Left lung (tissue), 14 donors: ENCODE measurements at places on chromosomes 12 and 14.
A peak's percentile ranks its signal among the peaks of the same experiment; 100 is the strongest.

- H3K27ac ChIP-seq = peak overlapping the region; percentile 87
- H3K4me3 ChIP-seq = peak overlapping the region; percentile 90
- H3K36me3 ChIP-seq = no peaks in the 10 kb centered on the region
- no peaks in the 10 kb centered on the region for H3K27me3 ChIP-seq
- peaks cover 15% of the 10 kb centered on the region for H3K4me1 ChIP-seq
Measured at GRCh38 chr12:130870442-130871285, 1.2 kb upstream of the RAN start.

DNA sequence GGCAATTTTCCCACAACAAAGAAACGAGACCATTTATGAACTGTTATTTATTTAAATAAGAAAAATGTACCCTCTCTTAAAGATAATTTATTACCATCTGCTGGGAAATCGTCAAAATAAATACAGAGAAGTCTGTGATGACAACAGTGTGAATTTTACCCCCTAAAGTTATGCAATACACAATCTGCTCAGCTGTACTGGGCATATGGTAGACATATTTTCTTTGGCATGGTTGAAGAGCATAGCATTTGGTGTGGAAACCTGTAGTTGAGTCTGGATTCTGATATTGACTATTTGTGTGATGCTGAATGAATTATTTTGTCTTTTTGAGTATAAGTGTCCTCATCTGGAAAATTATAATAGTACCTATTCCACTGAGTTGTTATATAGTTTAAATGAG is 60.0 kb downstream of the CFAP54 start:
- H3K4me1 ChIP-seq = no peaks in the 10 kb centered on the region
- no peaks in the 10 kb centered on the region for H3K36me3 ChIP-seq

DNA sequence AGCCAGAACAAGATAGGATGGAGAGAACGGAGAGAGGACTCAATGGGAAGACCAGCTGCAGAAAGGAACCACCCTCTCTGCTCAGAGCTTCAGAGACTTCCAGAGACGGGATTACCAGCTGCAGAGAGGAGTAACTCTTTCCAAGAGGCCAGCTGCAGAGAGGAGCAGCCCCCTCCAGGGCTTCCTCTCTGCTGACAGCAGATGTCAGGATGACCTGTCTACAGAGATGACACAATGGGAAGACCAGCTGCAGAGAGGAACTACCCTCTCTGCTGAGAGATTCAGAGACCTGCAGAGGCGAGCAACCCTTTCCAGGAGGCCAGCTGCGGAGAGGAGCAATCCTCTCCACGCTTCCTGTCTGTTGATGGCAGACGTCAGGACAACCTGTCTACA is 61.8 kb downstream of the KLRG1 start:
- H3K27ac ChIP-seq = no peak overlapping the region
- no peaks in the 10 kb centered on the region for H3K27me3 ChIP-seq
- no peaks in the 10 kb centered on the region for H3K36me3 ChIP-seq
- H3K4me3 ChIP-seq = no peak overlapping the region
- no peak for DNase-seq

GRCh38 chr12:11886339-11886738 is 184.4 kb upstream of the BCL2L14 start:
- H3K27me3 ChIP-seq = no peaks in the 10 kb centered on the region
- peaks cover 10% of the 10 kb centered on the region for H3K4me1 ChIP-seq
- H3K36me3 ChIP-seq = no peaks in the 10 kb centered on the region
- H3K27ac ChIP-seq = peak overlapping the region; percentile 84
- DNase-seq = no peak

DNA sequence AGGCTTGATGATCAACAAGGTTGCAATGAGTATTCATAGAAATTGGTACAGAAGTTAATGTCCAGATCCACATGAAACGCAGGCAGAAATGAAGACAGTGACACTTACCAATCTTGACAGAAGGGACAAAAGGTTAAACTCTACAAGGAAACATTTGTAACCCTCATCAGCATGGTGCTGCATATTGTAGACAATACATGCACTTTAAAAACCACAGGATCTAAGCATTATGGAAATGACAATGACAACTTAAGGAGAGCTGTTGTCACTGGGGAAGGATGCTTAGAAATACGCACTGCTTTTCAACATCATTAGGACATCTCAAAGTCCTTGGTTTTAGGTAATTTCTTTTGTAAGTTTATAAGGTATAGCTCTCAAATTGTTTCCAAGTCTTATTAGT is 130.6 kb downstream of the ATP23 start:
- no peak overlapping the region for H3K27ac ChIP-seq
- H3K4me3 ChIP-seq = no peak overlapping the region
- no peaks in the 10 kb centered on the region for H3K27me3 ChIP-seq

GRCh38 chr14:56181681-56182085 is 63.5 kb downstream of the PELI2 start:
- DNase-seq = no peak
- H3K27me3 ChIP-seq = no peaks in the 10 kb centered on the region
- H3K27ac ChIP-seq = no peak overlapping the region
- no peaks in the 10 kb centered on the region for H3K36me3 ChIP-seq

DNA sequence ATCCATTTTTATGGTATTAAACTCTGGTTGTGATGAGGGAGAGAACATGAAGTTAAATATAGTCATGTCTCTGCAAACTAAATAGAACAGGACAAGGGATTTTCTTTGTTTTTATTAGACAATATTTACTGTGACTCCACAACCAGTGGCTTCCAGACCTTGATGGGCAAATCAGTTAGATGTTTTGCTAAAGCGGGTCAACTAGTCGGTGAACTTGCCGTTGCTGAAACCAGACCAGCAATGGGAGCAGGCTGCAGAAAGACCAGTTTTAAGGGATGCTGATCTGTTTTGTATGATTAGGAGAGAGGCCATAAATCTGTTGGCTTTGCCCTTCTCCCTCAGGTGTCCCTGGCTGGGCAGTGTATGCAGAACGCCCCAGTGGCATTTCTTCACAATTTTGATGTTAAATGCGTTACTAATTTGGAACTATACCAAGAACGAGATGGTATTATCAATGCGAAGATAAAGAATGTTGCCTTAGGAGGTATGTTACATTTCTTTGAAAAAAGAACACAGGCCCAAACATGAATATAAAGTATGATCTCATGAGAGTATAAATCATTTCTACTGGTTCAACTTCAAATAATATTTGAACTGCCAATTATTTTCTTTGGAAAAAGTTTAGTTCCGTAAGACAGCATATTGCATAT is 19.4 kb downstream of the TCTN2 start:
- DNase-seq = no peak
- no peaks in the 10 kb centered on the region for H3K4me1 ChIP-seq

DNA sequence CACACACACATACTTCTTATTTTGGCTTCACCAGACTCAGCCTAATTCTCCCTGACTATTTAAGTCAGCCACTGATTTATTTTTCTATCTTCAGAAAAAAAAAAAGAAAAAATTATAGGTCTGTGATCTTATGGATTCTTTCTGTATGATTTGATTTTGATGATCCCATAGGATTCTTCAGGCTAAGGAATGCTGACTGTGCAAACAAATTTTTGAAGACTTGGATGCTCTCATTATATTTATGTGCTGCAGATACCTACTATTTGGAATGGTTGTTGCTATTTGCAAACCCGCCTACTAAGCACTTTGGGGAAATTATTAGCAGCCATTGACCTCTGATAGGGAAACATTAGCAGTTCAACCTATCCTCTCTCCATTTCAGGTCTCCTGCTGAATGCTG is 4.0 kb upstream of the ANO4 start:
- DNase-seq = no peak
- H3K4me3 ChIP-seq = no peak overlapping the region
- H3K36me3 ChIP-seq = no peaks in the 10 kb centered on the region
- no peaks in the 10 kb centered on the region for H3K27me3 ChIP-seq
- H3K27ac ChIP-seq = no peak overlapping the region

GRCh38 chr12:124311292-124312109 is 16.6 kb downstream of the RFLNA start:
- no peak overlapping the region for H3K27ac ChIP-seq
- no peaks in the 10 kb centered on the region for H3K36me3 ChIP-seq
- DNase-seq = no peak
- H3K27me3 ChIP-seq = peaks cover 5% of the 10 kb centered on the region
- no peaks in the 10 kb centered on the region for H3K4me1 ChIP-seq
- H3K4me3 ChIP-seq = no peak overlapping the region

DNA sequence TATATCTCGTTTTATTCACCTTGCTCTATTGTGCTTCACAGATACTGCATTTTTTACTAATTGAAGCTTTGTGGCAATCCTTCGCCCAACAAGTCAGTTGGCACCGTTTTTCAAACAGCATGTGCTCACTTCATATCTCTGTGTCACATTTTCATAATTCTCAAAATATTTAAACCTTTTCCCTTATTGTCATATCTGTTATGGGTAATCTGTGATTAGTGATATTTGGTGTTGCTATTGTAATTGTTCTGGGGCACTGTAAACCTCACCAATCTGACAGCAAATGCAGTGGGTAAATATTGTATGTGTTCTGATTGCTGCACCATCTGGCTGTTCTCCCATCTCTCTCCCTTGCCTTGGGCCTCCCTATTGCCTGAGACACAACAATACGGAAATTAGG is 191.3 kb downstream of the BTG1 start:
- no peaks in the 10 kb centered on the region for H3K36me3 ChIP-seq
- H3K4me3 ChIP-seq = no peak overlapping the region
- no peak for DNase-seq
- H3K27me3 ChIP-seq = no peaks in the 10 kb centered on the region

DNA sequence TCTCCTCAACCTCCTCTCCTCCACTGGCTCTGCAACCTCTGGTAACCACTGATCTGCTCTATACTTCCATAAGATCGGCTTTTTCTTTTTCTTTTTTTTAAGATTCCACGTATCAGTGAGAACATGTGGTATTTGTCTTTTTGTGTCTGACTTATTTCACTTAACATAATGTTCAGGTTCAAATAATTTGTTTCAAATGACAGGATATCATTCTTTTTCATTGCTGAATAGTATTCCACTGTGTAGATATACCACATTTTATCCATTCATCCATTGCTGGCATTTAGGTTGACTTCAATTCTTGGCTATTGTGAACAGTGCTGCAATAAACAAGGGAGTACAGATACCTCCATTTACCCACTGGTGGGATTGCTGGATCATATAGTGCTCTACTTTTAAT is 40.5 kb downstream of the NCKAP5L start:
- H3K4me1 ChIP-seq = peaks cover 4% of the 10 kb centered on the region
- H3K27ac ChIP-seq = no peak overlapping the region
- H3K4me3 ChIP-seq = no peak overlapping the region
- no peaks in the 10 kb centered on the region for H3K36me3 ChIP-seq
- H3K27me3 ChIP-seq = no peaks in the 10 kb centered on the region
- DNase-seq = no peak
